Skin of body (tissue), 3 donors: ENCODE measurements at places on chromosomes 2 and 18. TPM values are rescaled to one million over a fixed set of nuclear protein-coding genes. Genes with fewer than 3 reads are reported as not detected.
A peak's percentile ranks its signal among the peaks of the same experiment; 100 is the strongest.

The ANKRD29 gene
- total RNA-seq: 6.1 TPM

GRCh38 chr2:17069564-17069963 is 403.9 kb upstream of the CYRIA start:
- DNase-seq: no peak

GRCh38 chr2:206086716-206087350 is 859 bp upstream of the INO80D start:
- DNase-seq: peak; percentile 17

GRCh38 chr2:152600697-152601096 is 116.6 kb downstream of the PRPF40A start:
- DNase-seq: no peak

- DNase-seq: no peak
Measured at GRCh38 chr2:119650206-119650605, 28.8 kb upstream of the TMEM177 start.

GRCh38 chr2:233789554-233789953 is 11.4 kb downstream of the MROH2A start:
- no peak for DNase-seq

The TRIM43 gene
- 0.10 TPM for total RNA-seq

The GCKR gene
- 0.49 TPM for total RNA-seq

DNA sequence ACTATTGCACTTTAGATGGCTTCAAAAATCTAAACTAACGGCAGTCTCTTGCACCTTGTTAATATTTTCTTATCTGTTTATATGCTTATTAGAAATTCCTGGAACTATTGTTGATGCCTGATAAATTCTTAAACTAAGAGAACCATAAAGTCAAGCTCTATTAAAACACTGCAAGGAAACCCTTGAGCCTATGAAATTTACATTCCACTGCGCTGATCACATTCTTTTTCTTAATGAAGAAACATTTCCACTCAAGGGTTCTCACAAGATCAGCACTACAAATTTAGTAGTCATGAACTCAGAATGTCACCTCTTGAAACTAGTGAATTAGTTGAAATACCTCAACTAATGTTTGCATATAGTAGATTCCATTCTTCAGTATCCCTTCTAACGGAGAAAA is 331.8 kb upstream of the SLC8A1 start:
- DNase-seq: no peak

The HMSD gene
- total RNA-seq: 0.20 TPM

DNA sequence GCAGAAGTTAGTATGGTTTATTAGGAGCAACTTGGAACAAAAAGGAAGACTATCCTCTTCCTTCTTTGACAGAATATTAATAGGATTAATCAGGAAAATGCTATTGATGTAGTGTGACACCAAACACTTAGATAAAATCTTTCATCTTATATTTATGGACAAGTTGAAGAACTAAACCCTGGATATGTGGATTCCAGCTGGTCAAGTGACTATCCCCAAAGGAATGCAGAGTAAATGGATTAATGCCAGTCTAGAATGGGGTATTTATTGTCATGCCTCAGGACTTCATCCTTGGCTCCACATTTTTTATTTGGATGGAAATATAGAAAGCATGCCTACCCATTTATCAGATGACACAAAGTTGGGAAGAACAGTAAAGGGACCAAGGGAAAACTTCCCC is 124.0 kb upstream of the TTC39C start:
- no peak for DNase-seq

DNA sequence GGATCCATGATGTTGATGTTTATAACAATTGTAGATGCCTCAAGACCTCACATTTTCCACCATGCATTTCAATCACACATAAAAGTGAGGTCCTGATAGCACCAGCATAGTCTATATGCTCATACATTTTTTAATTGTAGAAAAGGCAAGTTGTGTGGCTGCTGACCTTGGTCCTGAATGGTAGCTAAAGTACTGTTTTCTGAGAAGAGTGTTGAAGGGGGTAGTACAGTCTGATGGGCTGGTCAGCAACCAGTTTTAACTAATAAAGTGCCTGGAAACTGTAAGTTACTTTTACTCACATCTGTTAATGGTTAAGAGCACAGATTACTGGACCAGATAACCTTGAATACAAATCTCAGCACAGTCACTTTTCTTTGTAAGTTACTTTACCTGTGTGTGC is 15.9 kb downstream of the ZNF638 start:
- DNase-seq: no peak

DNA sequence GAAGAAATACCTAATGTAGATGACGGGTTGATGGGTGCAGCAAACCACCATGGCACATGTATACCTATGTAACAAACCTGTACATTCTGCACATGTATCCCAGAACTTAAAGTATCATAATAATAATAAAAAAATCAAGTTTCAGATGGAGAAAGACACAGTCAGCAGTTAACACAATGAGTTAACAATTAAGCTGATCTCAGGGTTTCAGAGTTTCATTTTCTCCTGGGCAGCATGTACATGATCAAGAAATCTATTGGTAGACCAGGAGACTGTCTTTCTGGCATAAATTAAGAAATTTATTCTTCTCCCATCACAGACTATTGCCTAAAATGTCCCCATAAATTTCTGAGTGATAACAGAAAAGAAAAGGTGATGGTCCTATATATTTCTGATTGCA is 155.3 kb downstream of the RAD51AP2 start:
- DNase-seq: no peak

DNA sequence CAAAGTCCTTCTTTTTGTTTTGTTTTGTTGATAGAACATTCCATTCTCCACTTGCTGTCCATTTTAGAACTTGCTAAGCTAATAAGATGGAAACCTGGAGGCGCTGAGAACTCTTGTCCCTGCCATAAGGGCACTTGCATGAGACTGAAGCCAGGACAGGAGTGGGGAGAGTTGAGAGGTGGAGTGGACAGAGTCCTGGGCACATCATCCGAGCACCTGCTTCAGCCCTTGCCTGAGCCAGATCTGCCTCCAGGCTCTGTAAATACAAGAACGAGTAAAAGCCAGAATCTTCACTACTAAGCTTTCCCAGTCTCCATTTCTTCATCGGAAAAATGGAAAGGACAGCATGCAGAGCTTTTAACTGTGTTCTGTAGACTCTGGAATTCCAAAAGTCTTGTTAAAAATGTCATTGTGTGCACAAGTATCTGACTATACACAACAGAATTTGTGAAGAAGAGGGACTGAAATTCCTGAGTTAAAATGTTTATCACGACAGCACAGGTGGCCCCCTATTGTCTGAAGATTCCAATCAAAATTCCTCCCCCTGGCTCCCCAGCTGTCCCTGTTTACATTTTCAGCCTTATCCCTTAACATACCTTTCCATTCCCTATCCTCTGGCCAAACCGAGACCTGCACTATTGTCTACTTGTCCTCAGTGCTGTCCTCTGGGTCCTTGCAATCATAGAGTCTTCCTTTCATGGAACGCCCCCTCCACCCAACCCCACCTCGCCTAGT is 498.2 kb upstream of the TNP1 start:
- DNase-seq: no peak

The OR6B2 gene
- total RNA-seq: not detected

The EPHA4 gene
- 51.2 TPM for total RNA-seq

The POTEJ gene
- total RNA-seq: 0.10 TPM

DNA sequence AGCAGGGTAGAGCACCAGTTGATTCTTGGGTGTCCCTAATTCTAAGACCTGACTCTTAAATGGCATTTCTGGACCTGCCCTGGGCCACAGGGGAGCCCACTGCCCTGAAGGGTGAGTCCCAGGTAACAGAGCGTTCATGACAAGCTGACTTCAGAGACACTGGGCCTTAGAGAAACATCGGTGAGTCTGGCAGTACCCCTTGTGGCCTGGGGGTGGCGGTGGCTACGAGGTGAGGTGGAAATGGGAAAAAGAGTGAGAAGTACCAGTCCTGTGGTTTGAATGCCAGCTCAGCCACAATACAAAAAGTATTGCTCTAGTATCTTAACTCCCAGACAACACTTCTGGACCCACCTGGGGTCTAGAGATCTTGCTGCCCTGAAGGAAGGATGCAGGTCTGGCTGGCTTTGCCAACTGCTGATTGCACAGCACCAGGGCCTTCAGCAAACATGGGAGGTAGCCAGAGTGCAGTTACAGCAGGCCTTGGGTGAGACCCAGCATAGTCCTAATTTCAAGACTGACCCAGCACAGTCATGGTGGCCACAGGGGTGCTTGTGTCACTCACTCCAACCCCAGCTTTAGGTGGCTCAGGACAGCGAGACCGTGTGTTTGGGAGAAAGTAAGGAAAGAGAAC is 44.5 kb downstream of the USP34 start:
- no peak for DNase-seq

DNA sequence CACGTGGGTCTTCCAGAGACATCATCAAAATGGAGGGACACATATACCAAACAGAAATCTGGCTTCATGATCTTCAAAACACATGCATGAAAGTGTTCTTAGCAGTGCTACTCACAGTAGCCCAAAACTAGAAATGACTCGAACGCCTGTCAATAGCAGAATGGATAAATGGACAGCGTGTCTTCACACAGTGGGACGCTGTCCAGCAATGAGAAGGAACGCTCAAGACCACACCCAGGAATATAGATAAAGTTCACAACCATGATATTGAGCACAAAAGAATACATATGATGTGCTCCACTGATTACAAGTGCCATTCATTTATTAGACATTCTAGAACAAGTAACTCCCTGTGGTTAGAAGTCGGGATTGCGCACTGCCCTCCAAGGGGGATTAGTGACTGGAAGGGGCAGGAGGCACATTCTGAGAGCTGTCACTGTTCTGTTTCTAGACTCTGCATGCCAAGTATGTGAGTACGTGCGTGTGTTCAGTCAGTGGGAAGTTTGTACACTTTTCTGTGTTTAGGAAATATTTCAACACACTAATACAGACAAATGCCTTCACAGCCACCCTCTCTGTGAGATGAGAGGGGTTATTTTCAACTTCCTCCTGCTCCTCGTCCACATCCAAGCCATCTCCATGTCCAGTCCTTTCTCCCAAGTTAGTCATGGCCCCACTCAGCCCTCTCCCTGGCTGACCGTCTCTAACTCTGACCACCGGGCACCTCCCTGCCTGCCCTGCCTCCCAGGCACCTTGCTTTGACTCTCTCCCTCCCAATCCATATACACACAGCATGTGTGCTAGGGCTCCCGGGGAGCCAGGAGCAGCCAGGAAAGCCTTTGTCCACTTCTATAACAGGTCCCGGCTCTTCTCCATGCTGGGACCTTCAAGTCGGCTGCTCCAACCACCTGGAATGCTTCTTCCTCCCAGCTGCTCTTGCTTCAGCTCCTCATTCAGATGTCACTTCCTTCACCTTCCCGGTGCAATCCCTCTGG is 26.9 kb upstream of the TNS1 start:
- DNase-seq: peak; percentile 24

GRCh38 chr2:28413152-28413898 is 20.7 kb downstream of the FOSL2 start:
- no peak for DNase-seq

GRCh38 chr2:58503918-58504317 is 262.8 kb upstream of the FANCL start:
- no peak for DNase-seq
